ENCODE measurements at places on chromosomes 4 and X.

- DNase-seq: no peak
These were observed 461.6 kb downstream of the AFF2 start for GRCh38 chrX:148961985-148962384.

GRCh38 chr4:147683188-147683591 lies 773 bp downstream of the PRMT9 start:
- no peak for DNase-seq

- DNase-seq: no peak
These were observed 63.7 kb upstream of the TLR2 start for GRCh38 chr4:153620352-153620751.

DNA sequence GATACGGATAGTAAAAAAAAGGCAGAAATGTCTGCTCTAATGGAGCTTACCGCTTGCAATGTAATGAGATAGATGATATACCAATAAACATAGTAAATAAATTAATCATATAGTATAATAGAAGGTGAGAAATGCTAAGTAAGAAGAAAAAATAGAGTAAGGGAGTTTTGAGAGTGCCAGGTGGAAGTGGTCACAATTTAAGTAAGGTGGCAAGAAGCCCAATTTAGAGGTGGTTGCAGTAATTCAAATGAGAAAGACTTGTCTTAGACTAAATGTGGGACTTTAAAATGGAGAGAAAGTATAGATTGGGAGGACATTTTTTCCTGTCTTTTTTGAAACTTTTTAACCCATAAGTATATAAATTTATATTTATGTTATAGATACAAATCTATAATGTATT lies 26.0 kb downstream of the TBC1D19 start:
- no peak for DNase-seq

DNA sequence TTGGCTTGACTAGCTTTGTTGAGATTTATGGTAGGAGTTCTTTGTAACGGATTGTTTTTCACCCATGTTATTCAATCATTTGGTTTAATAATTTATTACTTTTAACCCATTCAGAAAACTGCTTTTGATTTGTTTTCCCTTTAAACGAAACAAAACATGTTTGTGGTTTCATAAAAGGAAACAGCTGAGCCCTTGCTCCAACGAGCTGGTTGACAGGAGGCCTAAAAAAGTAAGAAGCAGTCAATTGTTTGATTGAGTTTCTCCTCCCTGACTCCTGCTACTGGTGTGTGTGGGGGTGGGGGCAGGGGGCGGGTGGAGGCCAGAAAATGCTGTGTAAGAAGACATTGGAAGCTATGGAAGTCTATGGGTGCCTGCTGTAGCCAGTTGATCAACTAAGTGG lies 102.8 kb downstream of the CHRDL1 start:
- DNase-seq: no peak

GRCh38 chr4:86307432-86307831 lies 52.4 kb downstream of the MAPK10 start:
- no peak for DNase-seq

DNA sequence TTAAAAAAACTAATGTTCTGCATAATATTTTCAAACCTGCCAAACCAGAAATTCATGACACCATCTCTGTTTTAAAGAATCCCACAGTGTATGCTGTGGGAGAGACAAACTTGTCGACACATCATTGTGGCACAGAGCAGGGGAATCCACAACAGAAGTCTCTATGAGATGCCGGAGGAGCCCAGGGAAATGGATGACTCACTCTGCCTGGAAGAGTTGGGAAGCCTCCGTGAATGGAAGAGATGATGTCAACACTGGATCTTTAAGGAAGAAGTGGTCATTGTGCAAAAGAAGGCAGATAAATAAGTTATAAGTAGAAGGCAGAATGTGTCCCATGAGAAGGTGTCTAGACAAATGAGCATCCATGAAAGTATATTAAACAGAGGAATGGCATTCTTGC lies 595.1 kb downstream of the RAB28 start:
- no peak for DNase-seq

DNA sequence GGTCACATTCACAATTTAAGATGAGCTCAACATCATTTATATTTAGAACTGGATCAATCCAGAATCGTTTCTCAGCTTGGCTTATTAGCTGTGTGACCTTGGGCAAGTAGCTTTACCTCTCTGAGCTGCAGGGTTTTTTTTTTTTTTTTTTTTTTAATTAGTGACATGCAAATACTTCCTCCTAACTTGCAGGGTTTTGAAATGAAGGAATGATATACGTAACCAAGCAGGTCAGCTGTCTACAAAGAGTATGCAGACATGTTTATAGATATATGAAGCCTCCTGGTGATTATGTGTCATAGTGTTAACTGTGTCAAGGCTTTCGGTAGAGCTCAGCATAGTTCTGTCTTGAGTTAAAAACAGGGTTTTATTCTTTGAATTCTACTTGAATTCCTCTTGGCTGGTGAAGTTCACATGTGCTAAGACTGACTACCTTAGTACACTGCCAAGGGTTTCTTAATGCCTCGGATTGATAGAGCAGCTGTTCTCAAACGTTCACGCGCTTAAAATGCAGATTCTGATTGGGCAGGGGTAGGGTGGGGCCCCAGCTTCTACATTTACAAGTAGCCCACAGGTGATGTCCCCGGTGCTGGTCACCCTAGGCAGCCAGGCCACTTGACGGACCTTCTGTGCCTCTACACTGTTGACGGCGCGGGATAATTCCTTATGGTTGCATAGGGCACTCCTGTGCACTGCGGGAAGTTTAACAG lies 654 bp upstream of the STS start:
- DNase-seq: no peak

DNA sequence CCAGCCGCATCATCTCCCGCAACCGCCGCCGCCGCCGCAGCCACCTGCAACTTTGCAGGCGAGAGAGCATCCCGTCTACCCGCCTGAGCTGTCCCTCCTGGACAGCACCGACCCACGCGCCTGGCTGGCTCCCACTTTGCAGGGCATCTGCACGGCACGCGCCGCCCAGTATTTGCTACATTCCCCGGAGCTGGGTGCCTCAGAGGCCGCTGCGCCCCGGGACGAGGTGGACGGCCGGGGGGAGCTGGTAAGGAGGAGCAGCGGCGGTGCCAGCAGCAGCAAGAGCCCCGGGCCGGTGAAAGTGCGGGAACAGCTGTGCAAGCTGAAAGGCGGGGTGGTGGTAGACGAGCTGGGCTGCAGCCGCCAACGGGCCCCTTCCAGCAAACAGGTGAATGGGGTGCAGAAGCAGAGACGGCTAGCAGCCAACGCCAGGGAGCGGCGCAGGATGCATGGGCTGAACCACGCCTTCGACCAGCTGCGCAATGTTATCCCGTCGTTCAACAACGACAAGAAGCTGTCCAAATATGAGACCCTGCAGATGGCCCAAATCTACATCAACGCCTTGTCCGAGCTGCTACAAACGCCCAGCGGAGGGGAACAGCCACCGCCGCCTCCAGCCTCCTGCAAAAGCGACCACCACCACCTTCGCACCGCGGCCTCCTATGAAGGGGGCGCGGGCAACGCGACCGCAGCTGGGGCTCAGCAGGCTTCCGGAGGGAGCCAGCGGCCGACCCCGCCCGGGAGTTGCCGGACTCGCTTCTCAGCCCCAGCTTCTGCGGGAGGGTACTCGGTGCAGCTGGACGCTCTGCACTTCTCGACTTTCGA lies 654 bp downstream of the ATOH1 start:
- no peak for DNase-seq

- no peak for DNase-seq
These were observed 60.4 kb upstream of the IRF2 start for GRCh38 chr4:184534511-184535391.

- no peak for DNase-seq
These were observed 53.6 kb downstream of the USP53 start for GRCh38 chr4:119266153-119266552.
